Gastroesophageal sphincter (tissue), 4 donors: ENCODE measurements at places on chromosomes 3 and 15. TPM values are rescaled to one million over a fixed set of nuclear protein-coding genes. Genes with fewer than 3 reads are reported as not detected.

DNA sequence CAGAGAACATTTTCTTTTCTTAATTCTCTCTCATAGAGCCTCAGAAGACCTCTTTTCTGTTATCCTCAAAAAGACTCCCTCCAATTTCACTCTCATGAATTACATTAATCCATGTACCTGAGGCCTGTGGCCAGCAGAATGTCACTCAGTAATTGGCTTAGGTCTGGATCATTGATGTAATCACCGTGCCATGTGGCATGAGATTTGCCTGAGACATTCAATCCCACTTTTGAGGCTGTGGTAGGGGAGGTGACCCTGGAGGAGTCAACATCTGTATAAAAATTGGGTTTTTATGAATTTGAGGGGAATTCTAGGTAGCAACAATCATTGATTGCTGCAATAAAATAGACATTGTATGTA, 295.3 kb downstream of the GBE1 start:
- no peak overlapping the region for H3K4me3 ChIP-seq
- peaks cover 5% of the 10 kb centered on the region for H3K4me1 ChIP-seq
- H3K27me3 ChIP-seq, result no peaks in the 10 kb centered on the region
- no peaks in the 10 kb centered on the region for H3K36me3 ChIP-seq
- ATAC-seq, result no peak

The ELP6 gene
- total RNA-seq, result 28.0 TPM

The ACTRT3 gene
- 5.1 TPM for total RNA-seq

- H3K4me3 ChIP-seq, result no peak overlapping the region
- H3K27ac ChIP-seq, result peak overlapping the region; percentile 72
- no peaks in the 10 kb centered on the region for H3K27me3 ChIP-seq
- no peak for ATAC-seq
- H3K36me3 ChIP-seq, result no peaks in the 10 kb centered on the region
- H3K4me1 ChIP-seq, result peaks cover 18% of the 10 kb centered on the region
These were observed 216.3 kb downstream of the LPP start for GRCh38 chr3:188370081-188370830.

The ISLR gene
- total RNA-seq, result 52.6 TPM

GRCh38 chr3:185176750-185177359, 24.0 kb upstream of the C3orf70 start:
- no peaks in the 10 kb centered on the region for H3K4me1 ChIP-seq
- no peak for ATAC-seq
- no peaks in the 10 kb centered on the region for H3K36me3 ChIP-seq
- no peak overlapping the region for H3K27ac ChIP-seq

- no peak overlapping the region for H3K4me3 ChIP-seq
- H3K4me1 ChIP-seq, result no peaks in the 10 kb centered on the region
- H3K36me3 ChIP-seq, result no peaks in the 10 kb centered on the region
- H3K27ac ChIP-seq, result no peak overlapping the region
- no peak for ATAC-seq
- H3K27me3 ChIP-seq, result peaks cover 75% of the 10 kb centered on the region
These were observed 150.0 kb upstream of the LINGO1 start for GRCh38 chr15:77782691-77783090.

The GOLGA6A gene
- total RNA-seq, result 0.31 TPM

GRCh38 chr15:68385240-68385561, 46.8 kb downstream of the ITGA11 start:
- no peak for ATAC-seq
- no peaks in the 10 kb centered on the region for H3K4me1 ChIP-seq
- H3K27ac ChIP-seq, result peak overlapping the region; percentile 22
- peaks cover 35% of the 10 kb centered on the region for H3K27me3 ChIP-seq
- no peak overlapping the region for H3K4me3 ChIP-seq

DNA sequence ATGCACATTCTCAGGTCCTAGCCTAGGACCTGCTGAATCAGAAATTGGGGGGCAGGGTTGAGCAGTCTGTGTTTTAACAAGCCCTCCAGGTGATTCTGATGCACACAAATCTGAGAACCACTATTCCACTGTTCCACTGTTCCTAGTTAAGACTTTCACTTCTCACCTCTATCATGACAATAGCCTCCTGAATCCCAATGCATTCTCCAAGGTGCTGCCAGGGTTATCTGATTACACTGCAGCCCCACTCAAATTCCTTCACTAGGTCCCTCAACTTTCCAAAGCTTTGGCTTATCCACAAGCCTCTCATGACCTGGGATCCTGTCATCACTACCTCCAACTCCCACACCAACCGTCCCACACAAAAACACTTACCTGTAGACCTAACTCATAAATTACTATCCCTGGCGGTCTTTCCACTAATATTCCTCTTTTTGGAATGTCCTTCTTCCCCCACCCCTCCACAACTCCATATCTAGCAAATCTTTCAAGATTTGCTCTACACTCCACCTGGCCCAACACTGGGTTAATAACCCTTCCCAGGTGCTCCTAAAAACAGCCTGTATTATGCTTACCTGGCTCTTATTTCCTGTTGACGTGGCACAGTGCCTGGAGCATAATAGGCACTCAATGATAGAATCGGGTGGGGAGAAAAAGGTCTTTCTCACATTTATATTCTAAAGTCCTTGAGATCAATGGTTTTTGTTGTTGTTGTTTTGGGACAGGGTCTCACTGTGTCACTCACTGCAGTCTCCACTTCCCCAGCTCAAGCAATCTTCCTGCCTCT, 27.2 kb downstream of the TBL1XR1 start:
- no peaks in the 10 kb centered on the region for H3K4me1 ChIP-seq
- no peaks in the 10 kb centered on the region for H3K27me3 ChIP-seq
- no peaks in the 10 kb centered on the region for H3K36me3 ChIP-seq

The CNTN3 gene
- 17.3 TPM for total RNA-seq

The NR1I2 gene
- total RNA-seq, result not detected

The GOLGA8O gene
- not detected for total RNA-seq

GRCh38 chr3:124299831-124300230, 307.9 kb upstream of the ROPN1 start:
- no peak overlapping the region for H3K4me3 ChIP-seq
- H3K4me1 ChIP-seq, result no peaks in the 10 kb centered on the region
- no peaks in the 10 kb centered on the region for H3K36me3 ChIP-seq
- H3K27ac ChIP-seq, result no peak overlapping the region
- H3K27me3 ChIP-seq, result no peaks in the 10 kb centered on the region
